Stimulated activated CD4-positive, alpha-beta T cell treated with anti-CD3 and anti-CD28 coated beads, Interleukin-1b, Interleukin-23, amount 100 ng/mL, for 1 hour (primary cell): ENCODE measurements at places on chromosomes 1 and 21.

- DNase-seq, result no peak
Measured at GRCh38 chr1:115012434-115012833, 17.2 kb upstream of the TSHB start.

- DNase-seq, result no peak
Measured at GRCh38 chr21:35507181-35507759, 458.2 kb upstream of the RUNX1 start.

- no peak for DNase-seq
Measured at GRCh38 chr1:23193391-23194118, 23.7 kb downstream of the HTR1D start.

DNA sequence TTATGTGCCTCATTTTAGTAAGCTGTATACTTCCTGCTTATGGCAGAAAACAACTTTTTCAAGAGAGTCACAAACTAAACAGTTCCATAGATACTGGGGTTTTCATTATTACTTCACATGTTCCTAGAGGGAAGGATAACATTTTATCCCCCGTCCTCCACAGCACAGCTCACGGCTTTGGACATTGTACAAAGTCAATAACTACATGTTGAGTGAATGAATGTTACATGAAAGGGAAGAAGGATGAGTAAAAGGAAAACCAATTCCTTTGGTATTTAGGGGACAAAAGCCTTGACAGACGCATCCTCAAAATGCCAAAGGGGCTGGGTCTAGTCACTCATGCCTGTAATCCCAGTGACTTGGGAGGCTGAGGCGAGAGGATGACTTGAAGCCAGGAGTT lies 14.8 kb downstream of the PI4KB start:
- DNase-seq, result no peak

- no peak for DNase-seq
Measured at GRCh38 chr1:103529746-103530145, 4.2 kb downstream of the RNPC3 start.

GRCh38 chr1:163093579-163093978 lies 24.4 kb downstream of the RGS4 start:
- no peak for DNase-seq

DNA sequence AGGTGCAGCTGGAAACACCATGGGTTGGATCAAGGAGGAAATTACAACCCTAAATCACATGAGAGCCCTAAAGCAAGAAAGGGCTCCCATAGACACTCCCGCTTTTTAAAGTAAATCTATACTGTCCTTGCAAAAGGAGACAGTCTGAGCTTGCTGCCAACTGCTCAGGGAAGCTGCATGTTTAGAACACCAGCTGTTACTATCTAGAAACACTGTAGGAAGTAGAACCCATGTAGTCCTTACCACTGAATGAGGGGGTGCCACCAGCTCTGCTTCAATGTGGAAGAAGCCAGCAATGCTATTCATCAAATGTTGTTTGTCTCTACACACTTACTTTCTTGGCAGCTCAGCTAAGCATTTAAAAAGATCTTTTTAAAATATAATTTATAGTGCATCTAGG lies 79.8 kb downstream of the PIGK start:
- DNase-seq, result no peak

- DNase-seq, result no peak
Measured at GRCh38 chr21:27359141-27359540, 392.3 kb upstream of the ADAMTS5 start.

- DNase-seq, result no peak
Measured at GRCh38 chr1:57881639-57882038, 457.8 kb upstream of the DAB1 start.
